ENCODE measurements at places on chromosomes 1 and 21.

DNA sequence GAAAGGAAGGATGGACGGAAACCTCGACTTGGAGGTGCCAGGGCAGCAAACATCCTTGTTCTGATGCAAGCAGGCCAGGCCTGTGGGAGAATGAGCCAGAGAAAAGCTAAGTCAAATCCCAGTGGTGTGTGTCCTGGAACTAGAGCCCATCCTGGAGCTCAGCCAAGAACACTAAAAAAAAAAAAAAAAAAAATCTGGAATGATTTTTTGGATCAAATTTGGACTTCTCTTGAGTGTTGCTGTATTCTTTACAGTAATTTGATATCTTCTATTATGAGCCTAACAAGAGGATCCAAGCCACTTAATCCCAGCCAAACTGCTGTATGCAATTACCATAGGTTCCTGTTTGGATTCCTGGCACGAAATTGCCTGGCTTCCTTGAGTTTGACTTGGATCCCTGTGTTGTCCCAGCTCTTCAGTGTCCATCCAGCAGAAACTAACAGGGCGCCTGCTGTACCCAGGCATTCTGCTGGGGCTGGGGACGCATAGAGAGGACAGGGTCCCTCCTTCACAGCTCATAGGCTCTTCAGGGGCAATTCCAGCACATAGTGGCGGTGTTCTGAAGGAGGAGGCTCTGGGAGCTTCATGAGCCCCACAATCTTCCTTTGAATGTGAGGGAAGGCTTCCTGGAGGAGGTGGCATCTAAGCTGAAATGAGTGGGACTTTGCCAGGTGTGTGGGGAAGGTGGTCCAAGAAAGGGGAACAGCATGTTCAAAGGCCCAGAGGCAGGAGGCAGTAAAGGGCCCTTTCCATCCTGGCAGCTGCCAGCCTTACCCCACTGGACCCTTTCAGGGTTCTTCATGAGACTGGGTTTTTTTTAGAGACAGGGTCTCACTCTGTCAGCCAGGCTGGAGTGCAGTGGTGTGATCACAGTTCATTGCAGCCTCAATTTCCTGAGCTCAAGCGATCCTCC, 24.7 kb downstream of the EPHX1 start:
- no peak for DNase-seq

- DNase-seq, result no peak
Measured at GRCh38 chr1:202684716-202685115, 25.5 kb downstream of the SYT2 start.

DNA sequence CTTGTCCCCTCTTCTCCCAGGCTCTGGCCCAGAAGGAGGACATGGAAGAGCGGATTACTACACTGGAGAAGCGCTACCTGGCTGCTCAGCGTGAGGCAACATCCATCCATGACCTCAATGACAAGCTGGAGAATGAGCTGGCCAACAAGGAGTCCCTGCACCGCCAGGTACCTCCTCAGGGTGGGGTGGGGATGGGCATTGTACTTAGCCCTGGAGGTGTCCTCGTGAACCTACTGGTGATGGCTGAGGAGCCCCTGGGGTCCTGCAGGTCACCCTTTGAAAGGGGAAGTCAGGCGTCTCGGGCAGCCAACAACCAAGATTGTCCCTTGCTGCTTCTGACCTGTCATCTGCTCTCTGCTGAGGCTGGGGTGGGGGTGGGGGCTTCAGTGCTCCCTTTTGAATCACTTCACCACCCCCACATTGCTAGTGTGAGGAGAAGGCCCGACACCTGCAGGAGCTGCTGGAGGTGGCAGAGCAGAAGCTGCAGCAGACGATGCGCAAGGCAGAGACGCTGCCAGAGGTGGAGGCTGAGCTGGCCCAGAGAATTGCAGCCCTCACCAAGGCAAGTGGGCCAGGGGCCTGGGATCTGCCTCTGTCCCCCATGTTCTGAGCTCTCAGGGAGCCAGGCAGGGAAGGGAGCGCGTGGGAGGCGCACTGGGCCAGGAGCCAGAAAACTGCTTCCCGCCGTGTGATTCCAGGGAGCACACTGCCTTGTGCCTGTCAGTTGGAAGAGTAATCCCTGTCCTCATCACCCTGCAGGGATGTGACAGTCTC, 19.7 kb downstream of the PPFIA4 start:
- no peak for DNase-seq

DNA sequence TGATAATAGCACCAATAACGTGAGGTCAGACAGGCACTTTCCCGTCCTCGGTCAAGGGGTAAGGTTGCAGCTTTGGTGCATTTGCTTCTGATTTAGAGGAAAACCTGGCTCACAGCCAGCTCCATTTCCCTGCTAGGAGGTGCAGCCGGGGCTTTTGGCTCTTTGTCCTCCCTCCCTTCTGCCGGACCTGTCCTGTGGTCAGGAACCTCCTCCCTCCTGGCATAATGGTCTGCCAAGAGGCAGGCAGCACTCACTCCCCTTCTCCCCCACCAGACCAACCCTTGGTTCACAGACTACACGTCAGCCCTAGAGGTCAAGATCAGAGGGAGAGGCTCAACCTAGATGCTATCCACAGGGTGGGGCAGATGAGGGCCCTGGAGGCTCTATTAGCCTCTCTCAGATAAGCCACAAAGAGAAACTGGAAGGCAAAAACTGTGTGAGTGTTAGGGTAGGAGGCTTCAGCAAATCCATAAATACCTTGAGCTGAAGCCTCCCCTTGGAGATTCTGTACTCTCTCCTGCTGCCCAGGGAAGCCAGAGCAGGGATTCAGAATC, 64.8 kb downstream of the PLXNA2 start:
- DNase-seq, result no peak

- no peak for DNase-seq
Measured at GRCh38 chr21:40334159-40334558, 466.9 kb downstream of the PCP4 start.

GRCh38 chr1:222592171-222592570, 2.4 kb upstream of the TAF1A start:
- DNase-seq, result no peak

DNA sequence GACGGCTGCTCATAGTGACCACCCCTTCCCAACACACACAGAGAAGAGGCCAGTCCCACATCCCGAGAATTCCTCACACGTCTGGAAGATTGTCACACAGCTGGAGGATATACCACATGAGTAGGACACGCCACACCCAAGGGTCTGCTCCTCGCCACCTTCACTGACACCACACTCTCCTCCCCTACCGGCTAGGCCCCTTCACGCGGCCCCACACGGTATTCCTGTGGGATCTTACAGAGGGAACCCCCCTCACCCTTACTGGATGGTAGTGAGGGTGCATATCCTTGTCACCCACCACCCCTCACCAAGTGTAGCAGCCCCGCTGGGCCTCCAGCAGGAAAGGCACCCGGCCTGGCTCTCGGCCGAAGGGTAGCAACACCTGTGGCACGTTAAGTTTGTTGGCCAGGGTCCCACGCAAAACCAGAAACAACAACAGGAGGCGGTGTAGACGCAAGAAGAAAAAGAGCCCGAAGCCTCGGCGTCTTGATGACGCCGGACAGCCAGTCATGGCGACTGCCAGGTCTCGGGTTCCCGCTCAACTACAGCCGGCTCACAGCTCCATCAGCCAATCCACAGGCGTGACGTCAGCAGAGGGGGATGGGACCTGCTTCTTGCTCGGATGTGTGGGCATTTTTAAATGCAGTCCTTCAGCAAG, at the start of gene NUP210L:
Gene NUP210L, minus strand, starts transcription at position 540 of the 658 bp plus-strand sequence.
- no peak for DNase-seq

GRCh38 chr1:154982341-154982740, 803 bp upstream of the FLAD1 start:
- DNase-seq, result no peak

DNA sequence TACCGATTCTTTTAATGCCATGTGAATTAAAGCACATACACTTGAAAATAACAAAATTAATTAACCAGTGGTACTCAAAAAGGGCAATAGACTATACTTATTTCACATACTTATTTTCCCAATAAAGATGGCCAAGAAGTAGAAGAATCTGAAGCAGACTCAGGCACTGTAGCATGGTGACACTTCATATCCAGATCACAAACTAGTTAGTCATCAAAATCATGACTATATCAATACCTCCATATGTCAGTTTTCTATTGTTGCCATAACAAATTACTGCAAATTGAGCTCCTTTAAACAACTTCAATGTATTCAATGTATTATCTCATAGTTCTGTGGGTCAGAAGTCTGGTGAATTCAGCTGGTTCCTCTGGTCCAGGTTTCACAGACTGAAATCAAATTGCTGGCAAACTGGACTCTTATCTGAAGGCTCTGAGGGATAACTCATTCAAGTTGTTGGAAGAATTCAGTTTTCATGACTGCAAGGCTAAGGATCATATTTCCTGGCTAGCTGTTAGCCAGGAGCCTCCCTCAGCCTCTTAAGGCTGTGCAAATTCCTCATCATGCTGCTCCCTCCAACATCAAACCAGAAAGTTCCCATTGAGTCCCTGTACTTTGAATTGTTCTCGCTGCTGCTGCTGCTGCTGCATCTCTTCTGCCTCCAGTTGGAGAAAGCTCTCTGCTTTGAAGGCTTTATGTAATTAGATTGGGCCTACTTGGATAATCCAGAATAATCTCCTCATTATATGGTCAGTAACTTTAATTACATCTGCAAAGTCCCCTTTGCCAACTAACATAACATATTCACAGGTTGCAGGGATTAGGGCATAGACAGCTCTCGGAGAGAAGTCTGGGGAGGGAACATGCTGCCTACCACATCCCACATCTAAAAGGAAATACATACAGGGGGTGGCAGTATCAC, 91.5 kb downstream of the MRPL39 start:
- no peak for DNase-seq

- no peak for DNase-seq
Measured at GRCh38 chr1:20511518-20512428, 3.8 kb upstream of the MUL1 start.

DNA sequence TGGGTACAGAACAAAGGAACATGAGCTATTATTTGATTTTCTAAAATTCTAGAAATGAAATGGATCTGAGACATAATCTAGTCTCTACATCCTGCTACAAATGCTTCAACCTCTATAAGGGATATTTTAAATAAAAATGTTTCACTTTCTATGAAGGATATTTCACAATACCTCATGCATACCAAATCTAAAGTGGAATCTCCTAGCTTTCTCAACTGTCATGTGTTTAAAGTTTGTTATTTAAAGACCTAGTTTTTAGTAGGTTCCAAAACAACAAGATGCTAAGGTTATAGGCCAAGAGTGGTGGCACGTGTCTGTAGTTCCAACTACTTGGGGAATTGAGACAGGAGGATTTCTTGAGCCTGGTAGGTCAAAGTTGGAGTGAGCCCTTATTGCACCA, 47.6 kb downstream of the KDM5B start:
- no peak for DNase-seq

DNA sequence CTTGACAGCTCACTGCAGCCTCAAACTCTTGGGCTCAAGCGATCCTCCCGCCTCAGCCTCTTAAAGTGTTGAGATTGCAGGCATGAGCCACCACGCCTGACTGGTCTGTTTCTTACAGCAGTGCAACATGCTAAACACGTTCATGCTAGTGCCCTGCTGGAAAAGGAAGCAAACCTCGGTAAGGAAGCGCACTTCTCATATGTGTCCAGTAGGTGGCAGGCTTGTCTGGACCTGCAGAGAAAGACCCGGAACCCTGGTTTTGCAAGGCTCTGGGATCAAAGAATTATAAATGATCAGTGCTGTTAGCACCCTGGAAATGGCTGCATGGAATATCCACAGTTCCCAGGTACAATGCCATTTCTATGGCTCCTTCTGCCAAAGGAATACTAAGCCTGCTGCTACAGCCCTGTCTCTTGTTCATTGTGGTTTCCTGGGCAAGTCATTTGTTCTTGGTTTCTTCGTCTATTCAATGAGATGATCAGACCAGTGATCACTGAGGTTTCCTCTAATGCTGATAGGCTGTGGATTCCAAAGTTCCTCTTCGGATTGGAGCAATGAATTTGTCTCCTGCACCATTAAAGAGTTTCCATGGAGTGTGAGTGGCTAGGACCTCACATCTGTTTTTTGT, 15.9 kb downstream of the RNU5D-1 start:
- DNase-seq, result peak; percentile 83

GRCh38 chr21:34583926-34584563, 30.9 kb downstream of the RCAN1 start:
- no peak for DNase-seq

DNA sequence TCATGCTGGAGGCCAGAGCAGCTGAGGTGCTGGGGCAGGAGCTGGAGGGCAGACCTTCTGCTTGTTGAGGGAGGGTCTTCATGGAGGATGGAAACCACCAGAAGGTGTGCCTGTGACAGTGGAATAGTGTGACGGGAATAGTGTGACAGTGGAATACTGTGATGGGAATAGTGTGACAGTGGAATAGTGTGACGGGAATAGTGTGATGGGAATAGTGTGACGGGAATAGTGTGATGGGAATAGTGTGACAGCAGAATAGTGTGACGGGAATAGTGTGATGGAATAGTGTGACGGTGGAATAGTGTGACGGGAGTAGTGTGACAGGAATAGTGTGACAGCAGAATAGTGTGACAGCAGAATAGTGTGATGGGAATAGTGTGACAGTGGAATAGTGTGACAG, 325.1 kb downstream of the HHAT start:
- peak; percentile 16 for DNase-seq

- peak; percentile 90 for DNase-seq
Measured at GRCh38 chr1:180231506-180231921, 1.4 kb downstream of the LHX4 start.

- no peak for DNase-seq
Measured at GRCh38 chr1:109113590-109114341, at the start of gene ELAPOR1. Gene ELAPOR1, plus strand, starts transcription at chr1:109114115. Its CDS starts 69 bp downstream, at chr1:109114184.

- no peak for DNase-seq
Measured at GRCh38 chr1:25006770-25007169, 76.7 kb upstream of the RUNX3 start.

- DNase-seq, result no peak
Measured at GRCh38 chr1:153780551-153780950, 5.3 kb downstream of the SLC27A3 start.

DNA sequence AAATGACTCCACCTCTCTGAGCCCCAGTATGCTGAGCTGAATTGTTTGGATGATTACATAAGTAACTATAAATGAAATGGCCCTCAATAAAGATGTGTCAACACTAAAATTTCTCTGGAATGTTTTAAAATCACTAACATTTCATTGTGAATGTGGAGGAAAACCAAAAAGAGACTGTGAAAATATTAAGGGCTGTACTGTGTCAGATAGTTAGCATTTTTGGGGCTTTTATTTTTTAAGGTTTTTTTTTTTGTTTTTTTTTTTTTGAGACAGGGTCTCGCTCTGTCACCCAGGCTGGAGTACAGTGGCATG, 6.3 kb downstream of the MYOC start:
- DNase-seq, result no peak

All from NB4 (cell line).